HT1080 (cell line): ENCODE measurements at places on chromosomes 12 and 14. TPM values are rescaled to one million over a fixed set of nuclear protein-coding genes. Genes with fewer than 3 reads are reported as not detected.

- peak; percentile 93 for DNase-seq
Observed at GRCh38 chr14:32509632-32510187, 180.6 kb downstream of the AKAP6 start.

TCL1B gene
- total RNA-seq = not detected in 2 replicates

DNA sequence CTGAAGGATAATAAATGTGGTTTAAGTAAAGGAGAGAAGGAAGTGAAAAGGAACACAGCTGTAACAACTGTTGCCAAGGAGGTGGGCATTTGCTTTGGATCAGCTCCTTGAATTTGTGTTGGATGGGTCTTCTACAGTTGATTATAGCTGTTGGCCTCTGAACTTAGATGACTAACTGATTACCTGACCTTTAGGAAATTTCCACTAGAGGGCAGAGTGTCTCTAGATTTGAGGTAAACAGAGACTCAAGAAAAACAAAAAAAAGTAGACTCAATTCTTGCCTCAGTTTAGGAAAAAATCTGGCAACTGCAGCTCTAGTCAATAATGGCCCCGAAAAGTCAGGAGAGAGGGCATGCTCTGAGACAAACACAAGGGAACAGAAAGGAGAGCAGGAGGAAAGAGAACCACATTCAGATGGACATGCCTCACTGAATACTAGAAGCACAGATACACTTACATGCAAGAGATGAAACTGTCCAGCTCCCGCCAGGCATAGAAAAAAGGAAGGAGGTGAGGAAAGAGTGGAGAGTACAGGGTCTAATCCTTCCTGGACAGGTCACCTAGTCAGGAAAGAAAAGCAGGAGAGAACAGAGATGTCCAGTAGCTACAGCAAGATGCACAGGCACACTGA lies 20.6 kb downstream of the COX14 start:
- peak; percentile 43 for DNase-seq

DNA sequence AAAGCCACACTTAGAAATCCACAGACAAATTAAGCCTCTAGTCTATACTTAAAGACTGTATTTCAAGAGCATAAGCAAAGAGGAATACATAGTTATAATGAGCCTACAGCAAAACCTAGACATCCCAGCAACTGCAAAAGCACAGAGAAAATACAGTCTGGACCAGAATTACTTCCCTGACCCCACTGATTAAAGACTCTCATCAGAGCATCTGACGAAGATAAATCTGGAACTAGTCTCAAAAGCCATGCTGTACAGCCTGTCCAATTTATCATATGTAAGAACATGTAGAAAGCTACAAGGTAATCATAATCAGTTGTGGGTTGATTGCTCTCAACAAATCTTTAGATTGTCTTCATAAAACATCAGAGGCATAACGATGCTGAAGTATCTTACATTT lies 285.1 kb upstream of the CAND1 start:
- DNase-seq = no peak

CD69 gene
- total RNA-seq = 0.16 TPM in 1 of 2 replicates, not detected in the other
